ENCODE measurements at places on chromosomes 6 and 20.

GRCh38 chr20:31869942-31870725, at the start of the genes DUSP15 and TTLL9:
TSS of gene DUSP15 (minus strand) at chr20:31870527. CDS start at chr20:31870337, 190 bp downstream.
TSS of gene TTLL9 (plus strand) at chr20:31870634. CDS start at chr20:31871127, 493 bp downstream.
- no peak for DNase-seq

DNA sequence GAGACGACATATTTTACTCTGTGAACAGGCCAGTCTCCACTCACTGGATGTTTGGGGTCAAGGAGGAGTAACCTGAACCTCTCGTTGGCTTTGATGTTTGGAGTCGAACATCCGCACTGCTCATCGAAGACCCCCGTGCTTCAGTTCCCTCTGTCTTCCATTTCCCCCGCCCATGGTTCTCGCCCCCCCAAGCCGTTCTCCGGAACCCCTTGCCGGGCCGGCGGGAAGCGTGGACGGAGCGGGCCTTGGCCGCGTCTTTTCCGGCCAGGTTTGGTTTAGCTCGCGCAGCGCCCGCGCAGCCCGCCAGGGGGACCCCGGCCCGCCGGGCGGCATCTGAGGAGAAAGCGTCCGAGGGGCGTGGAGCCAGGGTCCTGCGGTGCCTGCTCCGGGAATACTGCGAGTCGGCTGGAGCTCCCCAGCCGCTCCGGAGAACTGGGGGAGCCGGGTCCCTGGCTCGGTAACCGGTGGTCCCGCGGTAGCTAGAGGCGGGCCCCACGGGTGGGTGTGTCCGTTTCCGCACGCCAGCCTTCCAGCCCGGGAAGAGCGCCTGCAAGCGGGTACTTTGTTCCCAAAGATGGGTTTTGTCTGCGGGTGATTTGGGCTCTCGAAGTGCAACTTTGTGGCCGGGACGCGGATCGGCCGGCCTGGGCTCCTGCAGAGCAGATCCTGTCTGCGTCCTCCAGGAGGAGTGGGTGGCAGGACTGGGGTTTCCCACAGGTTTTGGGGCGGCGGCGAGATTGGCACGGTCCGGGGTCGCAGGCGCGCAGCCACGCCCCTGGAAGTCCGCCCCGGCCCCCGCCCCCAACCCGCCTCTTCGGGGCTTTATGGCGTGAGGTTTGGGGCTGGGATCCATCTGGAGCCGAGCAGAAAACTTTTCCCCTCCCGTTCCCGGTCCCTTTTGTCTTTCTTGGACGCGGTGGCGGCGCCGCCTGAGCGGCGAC, at the start of gene TMEM200A:
TSS of gene TMEM200A (plus strand) at position 852 of the 941 bp plus-strand sequence. CDS start 74,406 bp downstream, outside the sequence.
- peak; percentile 48 for DNase-seq

GRCh38 chr6:14524319-14524718, 406.7 kb downstream of the CD83 start:
- peak; percentile 27 for DNase-seq

GRCh38 chr6:15912505-15913400, 216.1 kb upstream of the MYLIP start:
- no peak for DNase-seq

DNA sequence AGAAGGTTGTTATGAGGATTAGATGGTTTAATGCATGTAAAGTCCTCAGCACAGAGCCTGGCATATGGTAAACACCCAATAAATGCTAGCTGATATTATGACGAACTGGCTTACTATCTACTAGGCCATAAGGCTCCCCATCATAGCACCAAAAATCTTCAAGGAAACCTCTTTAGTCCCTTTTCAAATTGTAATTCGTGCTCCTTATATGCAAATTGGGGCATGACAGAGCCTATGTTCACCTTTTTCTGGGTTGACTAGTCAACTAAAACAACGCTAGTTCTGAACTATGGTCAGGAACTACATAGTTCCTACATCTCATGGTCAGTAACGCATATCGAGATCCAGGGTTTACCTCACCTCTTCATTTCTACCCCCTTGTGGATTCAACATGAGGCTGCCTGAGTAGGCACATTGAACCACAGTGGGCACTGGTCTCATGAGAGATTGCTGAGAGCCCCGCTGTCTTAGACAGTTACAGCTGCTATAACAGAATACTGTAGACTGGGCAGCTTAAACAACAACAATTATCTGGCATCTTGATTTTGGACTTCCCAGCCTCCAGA, 97.2 kb upstream of the TNFAIP3 start:
- DNase-seq: no peak

GRCh38 chr6:145204301-145204700, 531.0 kb downstream of the EPM2A start:
- no peak for DNase-seq

- DNase-seq: no peak
Observed at GRCh38 chr6:157536223-157536545, 155.2 kb downstream of the ZDHHC14 start.

GRCh38 chr6:129614464-129614863, 95.5 kb downstream of the ARHGAP18 start:
- no peak for DNase-seq

GRCh38 chr6:166005401-166005943, 162.2 kb downstream of the TBXT start:
- DNase-seq: no peak

DNA sequence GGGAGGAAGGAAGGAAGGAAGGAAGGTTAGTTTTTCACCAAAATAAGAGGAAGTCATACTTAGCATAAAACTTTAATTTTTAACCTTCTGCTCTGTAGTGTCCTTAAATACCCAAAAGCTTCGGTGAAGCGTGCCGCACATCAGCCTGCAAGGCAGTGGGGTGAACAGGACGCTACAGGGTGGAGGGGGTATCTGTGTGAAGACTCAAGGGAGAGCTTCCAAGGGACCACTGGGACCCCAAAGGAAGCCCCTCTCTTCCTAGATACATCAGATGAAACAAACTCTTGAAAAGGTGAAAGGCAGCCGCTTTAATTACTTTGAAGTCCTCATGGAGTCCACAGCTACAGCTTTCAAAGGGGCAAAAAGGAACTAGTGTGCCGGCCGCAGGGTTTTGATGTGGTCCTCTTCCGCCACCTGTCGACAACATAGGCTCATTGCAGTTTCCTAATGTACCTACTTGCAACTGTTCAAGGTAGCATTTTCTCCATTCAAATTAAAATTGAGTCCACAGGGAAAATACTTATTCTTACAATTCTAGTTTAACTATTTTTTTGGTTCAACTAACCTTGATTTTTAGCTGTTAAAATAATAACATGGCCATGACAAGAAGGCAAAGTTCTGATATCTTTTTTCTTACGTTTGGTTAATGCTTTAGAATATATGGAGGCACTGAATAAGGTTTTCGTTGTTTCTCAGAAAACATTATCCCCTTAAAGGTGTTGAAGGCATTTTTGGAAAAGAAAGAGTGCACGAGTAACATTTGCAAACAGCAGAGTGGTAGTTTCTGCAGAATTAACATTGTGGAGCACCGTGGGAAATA, 135.0 kb upstream of the RIPOR2 start:
- peak; percentile 72 for DNase-seq

GRCh38 chr20:47561180-47561579, 59.5 kb downstream of the NCOA3 start:
- DNase-seq: no peak

DNA sequence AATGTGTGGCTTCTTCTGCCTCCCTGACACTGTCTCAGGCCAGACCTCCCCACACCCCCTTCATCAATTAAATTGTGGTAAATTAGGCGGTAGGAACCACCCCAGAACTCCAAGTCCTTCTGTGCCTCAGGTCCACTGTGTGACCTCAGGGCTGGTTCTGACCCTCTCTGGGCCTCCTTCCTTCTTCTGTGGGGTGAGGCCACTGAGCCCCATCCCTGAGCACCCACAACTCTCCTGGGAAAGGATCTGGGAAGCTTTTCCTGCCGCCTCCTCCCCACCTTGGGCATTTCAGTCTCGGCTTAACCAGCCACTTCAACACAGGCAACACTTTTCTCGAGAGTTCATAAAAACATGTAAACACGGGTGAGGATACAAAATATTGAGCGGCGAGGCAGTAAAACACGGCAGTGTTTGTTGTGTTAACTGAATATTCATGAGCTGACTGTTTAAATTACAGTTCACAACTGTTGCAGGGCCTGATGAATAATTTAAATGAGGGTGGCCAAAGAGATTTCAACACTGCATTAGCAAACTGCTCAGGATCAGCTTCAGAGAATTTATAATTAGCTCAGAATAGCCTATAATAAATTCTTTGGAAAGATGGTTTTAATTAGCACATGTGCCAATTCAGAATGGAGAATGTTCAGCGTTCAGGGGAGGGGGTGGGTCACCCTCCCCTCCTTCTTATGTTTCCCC, 112.1 kb downstream of the TOX2 start:
- no peak for DNase-seq

DNA sequence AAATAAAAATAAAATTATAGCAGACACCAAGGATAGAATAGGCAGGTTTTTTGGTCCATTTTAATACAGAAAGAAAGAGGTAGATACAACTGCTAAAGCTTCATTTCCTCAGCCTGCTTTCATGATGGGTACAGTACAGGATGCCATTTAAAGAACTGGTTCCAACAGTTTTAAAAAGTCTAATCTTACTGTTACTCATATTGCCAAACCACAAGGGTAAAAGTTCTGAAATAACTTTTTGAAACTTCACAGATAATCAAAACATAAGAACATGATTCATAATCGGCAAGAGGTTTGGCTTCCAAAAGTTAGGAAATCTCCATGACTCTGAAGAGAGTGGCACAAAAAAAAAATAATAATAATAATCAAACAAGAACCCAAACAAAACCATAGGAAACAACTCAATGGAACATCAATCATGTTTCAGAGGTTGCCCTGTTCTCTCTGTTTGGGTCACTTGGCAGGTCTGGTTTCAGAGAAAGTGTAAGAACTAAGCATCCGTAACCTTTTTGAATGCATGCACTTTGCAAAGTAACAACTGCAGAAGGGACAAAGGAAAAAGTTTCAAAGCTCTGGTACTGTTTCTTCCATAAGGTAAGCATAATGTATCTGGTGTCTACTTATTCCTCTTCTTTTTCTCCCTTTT, 79.7 kb downstream of the SMLR1 start:
- DNase-seq: peak; percentile 18

- DNase-seq: no peak
Observed at GRCh38 chr6:145547594-145548335, 187.6 kb downstream of the EPM2A start.

DNA sequence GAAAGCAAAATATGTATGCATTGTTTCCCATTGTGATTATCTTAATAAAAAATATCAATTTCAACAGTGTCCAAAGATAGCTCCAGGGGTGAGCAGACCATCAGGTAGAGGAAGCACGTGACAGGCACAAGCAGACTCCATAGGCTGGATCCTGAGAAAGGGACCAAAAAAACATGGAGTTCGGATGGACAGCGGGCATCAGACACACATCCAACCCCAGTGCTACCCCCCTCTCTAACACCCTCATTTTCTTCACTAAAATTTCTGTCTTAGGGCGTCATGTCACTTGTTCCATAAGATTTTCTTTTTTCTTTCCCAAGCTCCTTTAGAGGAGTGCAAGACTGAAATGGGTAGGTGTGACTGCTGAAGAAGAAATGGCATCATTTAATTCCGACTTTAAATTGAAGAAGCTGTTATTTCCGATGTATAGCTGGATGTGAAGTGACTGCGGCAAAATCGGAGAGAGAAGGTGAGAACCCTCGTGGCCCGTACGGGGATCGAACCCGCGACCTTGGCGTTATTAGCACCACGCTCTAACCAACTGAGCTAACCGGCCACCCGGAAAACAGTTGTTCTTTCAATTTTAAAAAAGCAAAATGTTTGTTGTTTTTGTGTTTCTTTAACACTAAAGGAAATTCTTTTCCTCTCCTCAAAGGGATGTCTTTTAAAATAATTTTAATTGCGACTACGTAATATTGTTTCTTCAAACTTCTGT, 10.3 kb upstream of the PRSS16 start:
- no peak for DNase-seq

- DNase-seq: peak; percentile 59
Observed at GRCh38 chr20:17594443-17594842, 24.6 kb downstream of the DSTN start.

DNA sequence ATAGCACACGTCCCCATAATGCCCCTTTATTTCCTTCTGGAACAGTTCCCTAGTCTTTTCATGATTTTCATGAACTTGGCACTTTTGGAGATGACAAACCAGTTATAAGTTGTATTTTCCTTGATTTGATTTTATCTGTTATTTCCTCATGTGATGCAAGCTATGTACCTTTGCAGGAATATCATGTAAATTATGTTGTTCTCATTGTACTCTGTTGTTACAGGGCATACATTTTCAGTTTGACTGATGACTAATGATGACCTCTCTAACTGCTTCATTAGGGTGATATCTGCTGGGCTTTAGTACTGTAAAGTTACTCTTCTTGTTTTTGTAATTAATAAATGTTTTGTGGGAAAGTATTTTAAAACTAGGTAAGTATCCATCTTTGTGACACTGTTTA, 147.3 kb downstream of the ZFAND3 start:
- DNase-seq: no peak

DNA sequence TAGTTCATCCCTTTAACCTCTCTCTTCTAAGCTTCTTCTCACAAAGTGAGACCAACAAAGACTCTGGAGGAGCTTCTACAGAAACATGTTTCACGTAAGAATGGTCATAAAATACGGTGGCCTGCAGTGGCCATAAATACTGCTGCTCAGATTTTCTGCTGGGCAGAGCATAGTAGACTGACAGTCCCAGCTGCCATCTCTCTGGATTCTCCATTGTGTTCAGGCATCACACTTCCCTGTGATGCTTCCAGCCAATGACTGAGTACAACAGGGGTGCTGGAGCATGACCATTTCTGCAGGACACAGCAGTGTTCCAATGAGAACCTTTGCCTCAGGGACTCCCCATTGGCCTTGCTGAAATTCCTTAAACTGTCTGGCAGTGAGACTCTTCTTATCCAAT, 392.6 kb downstream of the MMUT start:
- no peak for DNase-seq

GRCh38 chr20:32621071-32621890, 36.1 kb upstream of the NOL4L start:
- no peak for DNase-seq

DNA sequence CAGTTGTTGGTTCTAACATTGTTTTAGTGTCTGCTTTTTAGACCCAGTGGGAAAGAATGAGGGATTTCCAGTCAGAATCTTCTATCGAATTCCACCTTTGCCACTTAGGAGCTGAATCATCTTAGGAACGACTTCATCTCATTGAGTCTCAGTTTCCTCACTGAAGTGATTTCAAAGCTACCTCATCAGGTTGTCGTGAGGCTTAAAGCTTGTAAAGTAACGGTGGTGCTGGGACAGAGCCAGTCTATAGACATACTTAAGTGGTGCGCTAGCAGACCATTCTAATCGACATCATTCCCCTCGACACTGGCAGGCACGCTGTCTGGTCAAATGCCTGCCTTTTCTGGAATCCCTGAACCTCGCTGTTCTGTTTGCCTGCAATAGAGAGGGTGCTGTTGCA, 55.5 kb downstream of the TMEM170B start:
- DNase-seq: no peak

DNA sequence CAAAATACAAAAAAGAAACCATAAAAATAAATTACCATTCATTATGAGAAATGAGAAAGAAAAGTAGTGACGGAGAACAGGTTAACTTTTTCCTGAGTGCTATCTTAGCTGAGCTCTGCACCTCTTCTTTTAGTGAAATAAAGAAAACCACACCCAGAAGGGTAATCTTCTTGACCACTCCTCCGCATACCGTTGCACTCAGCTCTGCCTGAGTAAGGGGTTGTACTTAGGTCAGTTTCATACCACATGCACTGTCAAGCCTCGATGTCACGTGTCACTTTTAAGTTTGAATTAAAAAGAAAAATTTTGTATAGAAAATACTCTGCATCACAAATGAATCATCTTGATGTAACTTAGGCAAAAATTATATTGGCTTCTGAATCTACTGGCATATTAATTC, 2.8 kb downstream of the EZR start:
- DNase-seq: no peak

Measured in AG04450 (cell line).